ENCODE measurements at places on chromosomes 1 and 21. TPM values are rescaled to one million over a fixed set of nuclear protein-coding genes. Genes with fewer than 3 reads are reported as not detected.

- DNase-seq = peak; percentile 44
Observed at GRCh38 chr1:48228156-48228555, 5.6 kb downstream of the SLC5A9 start.

TDRD5 gene
- not detected for total RNA-seq

- peak; percentile 69 for DNase-seq
Observed at GRCh38 chr1:32817815-32818786, 648 bp downstream of the S100PBP start.

NTRK1 gene
- total RNA-seq = 0.23 TPM

FCGR1A gene
- total RNA-seq = not detected

GRCh38 chr1:64846573-64847430 lies 101.9 kb downstream of the RAVER2 start:
- no peak for DNase-seq

RNF186 gene
- not detected for total RNA-seq

GRCh38 chr1:204385727-204386126 lies 25.9 kb downstream of the PPP1R15B start:
- DNase-seq = no peak

FCGR3A gene
- 4.0 TPM for total RNA-seq

OLFM3 gene
- total RNA-seq = 0.23 TPM

GRCh38 chr21:44010429-44010828 lies 1.7 kb upstream of the TRAPPC10 start:
- no peak for DNase-seq

DNA sequence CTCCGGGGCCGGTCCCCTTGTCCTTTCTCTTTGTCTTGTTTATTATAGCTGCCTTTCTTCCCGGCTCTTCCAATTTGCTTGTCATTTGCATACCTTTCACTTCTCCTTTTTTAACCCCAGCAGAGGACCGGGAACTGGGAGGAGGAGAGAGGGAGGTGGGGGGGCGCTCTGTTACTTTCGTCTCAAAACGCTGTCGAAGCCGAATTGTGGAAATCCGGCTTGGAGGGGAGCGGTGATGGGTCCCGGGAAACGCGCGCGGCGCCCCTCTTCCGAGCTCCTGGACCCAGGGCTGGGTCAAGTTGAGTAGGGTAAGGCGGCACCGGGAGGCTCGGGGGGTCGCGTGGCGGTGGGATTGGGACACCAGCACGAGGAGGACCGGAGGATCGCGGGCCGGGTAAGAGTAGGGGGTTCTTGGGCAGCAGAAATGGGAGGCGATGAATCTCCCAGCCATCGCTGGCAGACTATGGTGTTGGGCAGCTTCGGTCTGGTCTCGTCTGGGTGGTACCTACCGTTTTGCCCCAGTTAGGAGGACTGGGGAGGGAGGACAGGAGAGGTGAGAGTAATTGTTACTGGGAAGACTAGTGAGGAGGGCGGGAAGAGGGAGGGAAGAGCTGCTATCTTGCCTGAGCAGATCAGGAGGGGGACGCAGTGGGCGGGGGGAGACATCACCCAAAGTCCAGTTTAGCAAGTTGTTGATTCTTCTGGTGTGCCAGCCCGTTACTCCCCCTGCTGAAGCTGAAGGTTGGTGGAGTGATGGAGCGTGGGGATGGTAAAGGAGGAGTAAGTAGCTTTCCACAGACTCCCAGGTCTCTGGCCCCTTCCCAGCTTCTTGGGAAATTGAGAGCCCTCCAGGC lies 1.5 kb downstream of the PROX1 start:
- DNase-seq = no peak

- no peak for DNase-seq
Observed at GRCh38 chr1:32066489-32066873, 6.3 kb upstream of the TMEM39B start.

CMPK1 gene
- 53.4 TPM for total RNA-seq

- no peak for DNase-seq
Observed at GRCh38 chr1:177411381-177411780, 240.6 kb downstream of the BRINP2 start.

GRCh38 chr1:117642963-117643362 lies 37.1 kb downstream of the TENT5C start:
- no peak for DNase-seq

DNA sequence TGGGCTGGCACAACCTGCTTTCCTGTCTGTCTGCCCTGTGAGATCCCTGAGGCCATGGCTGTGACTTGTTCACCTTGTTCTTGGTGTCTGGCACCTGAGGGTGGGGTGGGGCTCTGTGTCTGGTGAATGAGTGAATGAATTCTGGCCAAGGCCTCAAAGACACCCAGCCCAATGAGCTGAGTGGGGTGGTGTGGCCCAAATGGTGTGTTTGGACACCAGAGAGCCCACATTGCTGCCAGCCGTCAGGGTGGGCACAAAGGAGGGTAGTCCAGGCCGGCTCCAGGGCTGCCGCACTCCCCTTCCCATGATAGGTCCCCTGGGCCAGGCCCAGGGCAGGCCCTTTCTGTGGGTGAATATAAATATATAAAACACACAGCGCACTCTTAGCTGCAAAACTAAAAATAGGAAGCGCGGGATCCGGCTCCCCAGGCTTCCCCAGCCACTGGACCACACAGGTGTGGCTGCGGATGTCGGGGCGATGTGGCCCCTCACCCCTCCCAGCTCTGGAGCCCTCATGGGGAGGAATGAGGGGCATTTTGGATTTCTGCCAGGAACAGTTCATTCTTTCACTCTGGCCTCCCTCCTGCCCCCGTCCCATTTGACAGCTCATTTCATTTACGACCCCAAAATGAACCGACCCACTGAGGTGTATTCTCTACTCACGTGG lies 33.3 kb downstream of the RUNX3 start:
- no peak for DNase-seq

GRCh38 chr1:11706292-11706691 lies 14.8 kb downstream of the DRAXIN start:
- DNase-seq = no peak

HSD3B1 gene
- total RNA-seq = not detected

DNA sequence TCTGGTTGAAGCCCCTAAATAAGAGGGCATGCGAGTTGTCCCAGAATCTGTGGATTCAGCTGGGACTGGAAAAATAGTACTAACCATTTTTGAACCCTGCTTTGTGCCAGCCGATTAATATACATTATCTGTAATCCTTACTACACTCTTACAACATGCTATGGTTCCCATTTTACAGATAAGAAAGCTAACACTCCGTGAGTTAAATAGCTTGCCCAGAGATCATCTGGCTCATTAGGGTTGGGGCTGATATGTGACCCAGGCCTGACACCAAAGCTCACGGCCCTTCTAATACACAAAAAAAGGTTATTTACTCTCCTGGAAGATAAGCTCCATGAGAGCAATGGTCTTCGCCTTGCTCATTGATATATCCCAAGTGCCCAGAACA lies 14.9 kb downstream of the ATP2B4 start:
- no peak for DNase-seq

DISP3 gene
- 1.6 TPM for total RNA-seq

FAM72C gene
- 2.5 TPM for total RNA-seq

- no peak for DNase-seq
Observed at GRCh38 chr1:1358433-1359271, at the start of gene MXRA8. MXRA8 (minus strand) TSS chr1:1358555; CDS start chr1:1358504, 51 bp downstream.

GRCh38 chr1:112688781-112689193 lies 14.3 kb downstream of the MOV10 start:
- DNase-seq = no peak

DMRTB1 gene
- not detected for total RNA-seq

GRCh38 chr1:68228851-68229250 lies 3.5 kb downstream of the WLS start:
- DNase-seq = no peak

OPTC gene
- total RNA-seq = 0.36 TPM

RNF220 gene
- 87.5 TPM for total RNA-seq

LRRC3 gene
- 9.1 TPM for total RNA-seq

FOXD2 gene
- total RNA-seq = 0.15 TPM

NTNG1 gene
- total RNA-seq = 3.2 TPM

DNA sequence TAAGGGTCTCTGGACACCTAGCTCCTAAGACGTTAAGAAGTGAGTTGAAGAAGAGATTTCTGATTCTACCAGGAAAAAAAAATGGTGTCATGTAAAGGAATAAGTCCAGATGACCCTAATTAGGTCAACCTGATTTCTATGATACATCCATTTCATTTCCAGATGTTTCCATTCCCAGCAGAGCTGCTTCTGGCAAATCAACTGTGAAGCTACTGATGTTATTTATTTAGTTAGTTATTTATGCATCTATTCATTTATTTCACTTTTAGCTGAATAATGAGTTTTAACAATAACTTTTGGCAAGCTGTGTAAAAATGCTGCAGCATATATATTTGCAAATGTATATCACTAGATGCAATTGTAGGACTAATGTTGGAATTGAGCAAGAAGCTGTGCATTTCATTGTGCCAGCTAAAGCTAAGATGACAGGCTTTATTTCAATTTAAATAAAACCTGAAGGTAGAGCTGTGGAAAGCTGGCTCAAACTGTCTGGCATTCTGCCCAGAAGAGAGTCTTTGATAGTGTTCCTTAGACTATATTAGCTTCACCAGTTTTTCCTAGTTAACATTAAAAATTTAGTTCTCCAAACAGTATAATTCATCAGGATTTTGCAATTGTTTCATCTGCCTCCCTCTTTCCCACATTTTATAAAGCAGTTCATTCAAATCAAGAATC lies 1164.4 kb upstream of the ADGRL4 start:
- DNase-seq = no peak

- DNase-seq = no peak
Observed at GRCh38 chr1:206774093-206774492, 1.8 kb upstream of the IL10 start.

- DNase-seq = no peak
Observed at GRCh38 chr1:16122916-16123315, 33.0 kb downstream of the EPHA2 start.

- DNase-seq = no peak
Observed at GRCh38 chr1:221712776-221713431, 29.0 kb downstream of the DUSP10 start.

- DNase-seq = no peak
Observed at GRCh38 chr1:180973369-180973768, 49.3 kb downstream of the STX6 start.

GRCh38 chr21:14120091-14120734 lies 90.5 kb downstream of the LIPI start:
- peak; percentile 66 for DNase-seq

SPRR2B gene
- not detected for total RNA-seq

- no peak for DNase-seq
Observed at GRCh38 chr1:2982615-2983318, 38.5 kb upstream of the ACTRT2 start.

- DNase-seq = no peak
Observed at GRCh38 chr1:220700556-220701179, 10.5 kb downstream of the C1orf115 start.

GRCh38 chr1:44220755-44221154 lies 7.5 kb downstream of the DMAP1 start:
- no peak for DNase-seq

TDRD10 gene
- total RNA-seq = 27.8 TPM

- DNase-seq = peak; percentile 47
Observed at GRCh38 chr1:9687874-9688582, 36.5 kb downstream of the PIK3CD start.

DNA sequence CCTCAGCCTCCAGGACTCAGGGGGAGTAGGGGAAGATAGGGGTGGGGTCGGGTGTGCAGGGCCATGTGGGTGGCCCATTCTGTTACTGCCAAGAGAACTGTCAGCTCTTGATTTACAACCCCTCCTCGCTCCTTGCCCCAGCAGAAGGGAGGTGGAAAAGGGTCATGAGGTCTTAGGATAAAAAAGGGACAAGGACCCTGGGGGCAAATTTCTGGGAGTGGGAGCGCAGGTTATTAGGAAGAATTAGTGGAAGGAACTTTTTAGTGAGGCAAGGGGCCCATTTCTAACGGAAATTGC lies 812 bp downstream of the FAM110D start:
- no peak for DNase-seq

DNA sequence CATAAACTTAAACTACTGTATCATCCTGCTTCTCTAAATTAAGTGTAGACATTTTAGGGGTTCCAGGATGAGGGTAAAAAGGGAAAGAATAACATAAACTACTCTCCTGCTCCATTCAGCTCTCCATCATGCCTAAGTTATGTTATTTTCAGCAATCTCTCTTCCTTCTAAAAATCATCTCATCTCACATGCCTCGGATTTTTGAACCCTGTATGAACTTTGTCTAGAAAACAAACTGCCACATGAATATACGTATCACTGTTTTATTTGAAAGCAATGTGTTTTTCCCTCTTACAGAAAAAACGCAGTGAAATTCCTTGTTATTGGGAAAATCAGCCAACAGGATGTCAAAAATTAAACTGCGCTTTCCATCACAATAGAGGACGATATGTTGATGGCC lies 32.6 kb downstream of the ZBED6 start:
- no peak for DNase-seq

GRCh38 chr1:193103759-193104501 lies 1.3 kb downstream of the GLRX2 start:
- DNase-seq = no peak
